Activated naive CD4-positive, alpha-beta T cell treated with Interleukin-2 at 50 U/mL for 16 hours (primary cell): ENCODE measurements at places on chromosomes 16 and 17.

- DNase-seq = no peak
These were observed 21.4 kb downstream of the PITPNM3 start for GRCh38 chr17:6534846-6535514.

- DNase-seq = peak; percentile 84
These were observed at the start of gene FBXO47 for GRCh38 chr17:38967290-38967738. Gene FBXO47, minus strand, starts transcription at chr17:38967403. Its CDS starts 4,378 bp downstream, at chr17:38963025.

- no peak for DNase-seq
These were observed 17.7 kb upstream of the PHAF1 start for GRCh38 chr16:67091906-67092566.

GRCh38 chr17:73679476-73679875 is 35.2 kb upstream of the SDK2 start:
- no peak for DNase-seq

GRCh38 chr17:31174215-31174614 is 79.4 kb downstream of the NF1 start:
- DNase-seq = no peak

DNA sequence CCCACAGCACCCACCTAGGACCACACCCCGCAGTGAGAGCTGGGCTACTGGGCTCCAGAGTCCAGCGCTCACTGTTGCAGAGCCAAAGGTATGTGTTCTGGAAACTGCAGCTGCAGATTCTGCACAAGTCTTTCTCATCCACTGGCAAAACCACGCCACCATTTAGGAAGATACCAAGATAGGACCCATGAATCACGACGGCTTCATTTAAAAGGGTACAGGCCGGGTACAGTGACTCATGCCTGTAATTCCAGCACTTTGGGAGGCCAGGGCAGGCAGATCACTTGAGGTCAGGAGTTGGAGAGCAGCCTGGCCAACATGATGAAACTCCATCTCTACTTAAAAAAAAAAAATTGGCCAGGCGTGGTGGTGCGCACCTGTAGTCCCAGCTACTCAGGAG is 18.8 kb downstream of the FOXF1 start:
- DNase-seq = no peak

GRCh38 chr17:59494757-59495368 is 70.5 kb upstream of the DHX40 start:
- no peak for DNase-seq

DNA sequence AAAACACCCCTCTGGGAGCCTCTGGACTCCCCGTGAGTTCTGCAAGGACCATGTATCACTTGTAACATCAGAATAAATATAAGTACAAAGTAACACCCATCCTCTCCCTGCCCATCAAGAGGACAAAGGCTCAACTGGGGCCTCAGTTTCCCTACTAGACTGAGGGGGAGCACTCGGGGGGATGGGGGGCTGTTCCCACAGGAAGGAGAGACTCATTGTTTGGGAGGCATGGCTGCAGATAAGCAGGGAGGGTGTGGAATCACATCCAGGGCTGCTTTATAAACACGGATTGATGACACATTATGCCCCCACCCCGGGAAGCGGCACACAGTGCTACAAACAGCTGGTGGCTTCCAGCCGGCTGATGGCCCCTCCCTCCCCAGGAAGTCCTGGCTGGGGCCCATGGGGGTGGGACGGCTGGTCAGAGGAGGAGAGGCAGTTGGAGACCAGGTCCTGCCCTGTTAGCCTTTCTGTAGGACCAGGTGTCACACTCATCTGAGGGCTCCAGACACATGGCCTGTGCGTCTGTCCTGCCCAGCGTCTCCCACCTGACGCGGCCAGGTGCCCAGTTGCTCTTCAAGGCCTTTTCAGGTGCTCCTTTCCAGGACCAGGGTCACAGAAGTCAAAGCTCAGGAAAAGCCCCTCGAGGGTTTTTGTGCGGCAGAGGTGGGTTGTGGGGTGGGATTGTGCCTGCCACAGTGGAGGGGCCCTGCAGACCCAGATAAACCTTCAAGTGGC is 1.3 kb upstream of the MPG start:
- no peak for DNase-seq

- no peak for DNase-seq
These were observed 3.7 kb upstream of the PER1 start for GRCh38 chr17:8155996-8156245.

GRCh38 chr16:67115639-67116038 is 5.9 kb downstream of the PHAF1 start:
- DNase-seq = no peak

- no peak for DNase-seq
These were observed 17.7 kb upstream of the HS3ST3A1 start for GRCh38 chr17:13619462-13619861.

- DNase-seq = peak; percentile 41
These were observed at the start of gene KRTAP16-1 for GRCh38 chr17:41308918-41309359. Gene KRTAP16-1, minus strand, starts transcription at chr17:41309309. Its CDS starts 56 bp downstream, at chr17:41309253.

DNA sequence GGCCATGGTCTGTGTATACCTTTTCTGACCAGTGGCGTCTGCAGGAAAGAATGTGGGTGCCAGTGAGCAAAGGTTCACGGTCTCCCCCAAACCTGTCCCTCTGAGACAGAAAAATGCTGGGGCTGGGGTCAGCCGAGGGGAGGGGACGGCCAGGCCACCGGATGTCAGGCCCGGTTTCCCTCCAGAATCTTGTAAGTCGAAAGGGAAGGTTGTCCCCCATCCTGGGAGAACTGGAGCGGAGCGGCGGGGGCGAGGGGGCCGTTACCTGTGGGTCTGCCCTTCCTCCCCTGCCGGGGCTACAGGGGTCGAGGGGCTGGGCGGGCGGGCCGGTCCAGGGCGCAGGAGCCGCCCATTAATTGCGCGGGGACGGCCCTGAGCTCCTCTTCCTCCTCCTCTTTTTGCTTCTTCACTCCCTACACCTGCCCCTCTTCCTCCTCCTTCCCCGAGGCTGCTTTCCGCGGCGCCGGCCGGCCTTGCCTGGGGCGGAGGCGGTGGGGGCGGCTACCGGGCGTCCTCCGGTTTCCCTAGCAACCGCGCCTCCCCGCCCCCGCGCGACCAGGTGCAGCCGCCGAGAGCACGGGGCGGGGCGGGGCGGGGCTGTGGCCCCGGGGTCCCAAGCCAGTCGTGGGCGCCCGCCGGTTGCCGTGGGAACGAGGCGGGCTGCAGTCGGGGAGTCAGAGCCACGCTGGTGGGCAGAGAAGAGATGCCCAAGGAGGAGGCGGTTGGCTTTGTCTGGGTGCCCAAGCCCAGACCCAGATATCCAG is at the start of gene MARCHF10:
Gene MARCHF10 (minus strand): TSS at position 503 of the 764 bp plus-strand sequence. CDS start 6,579 bp downstream, outside the sequence.
- peak; percentile 32 for DNase-seq

GRCh38 chr17:65259696-65260485 is 122.7 kb downstream of the RGS9 start:
- no peak for DNase-seq
